ENCODE measurements at places on chromosomes 1 and 21. TPM values are rescaled to one million over a fixed set of nuclear protein-coding genes. Genes with fewer than 3 reads are reported as not detected.

GRCh38 chr21:16865632-16866031, 647.2 kb upstream of the CXADR start:
- DNase-seq = no peak
- H3K27me3 ChIP-seq = no peaks in the 10 kb centered on the region
- no peak overlapping the region for H3K4me3 ChIP-seq
- H3K27ac ChIP-seq = no peak overlapping the region
- no peaks in the 10 kb centered on the region for H3K36me3 ChIP-seq

DNA sequence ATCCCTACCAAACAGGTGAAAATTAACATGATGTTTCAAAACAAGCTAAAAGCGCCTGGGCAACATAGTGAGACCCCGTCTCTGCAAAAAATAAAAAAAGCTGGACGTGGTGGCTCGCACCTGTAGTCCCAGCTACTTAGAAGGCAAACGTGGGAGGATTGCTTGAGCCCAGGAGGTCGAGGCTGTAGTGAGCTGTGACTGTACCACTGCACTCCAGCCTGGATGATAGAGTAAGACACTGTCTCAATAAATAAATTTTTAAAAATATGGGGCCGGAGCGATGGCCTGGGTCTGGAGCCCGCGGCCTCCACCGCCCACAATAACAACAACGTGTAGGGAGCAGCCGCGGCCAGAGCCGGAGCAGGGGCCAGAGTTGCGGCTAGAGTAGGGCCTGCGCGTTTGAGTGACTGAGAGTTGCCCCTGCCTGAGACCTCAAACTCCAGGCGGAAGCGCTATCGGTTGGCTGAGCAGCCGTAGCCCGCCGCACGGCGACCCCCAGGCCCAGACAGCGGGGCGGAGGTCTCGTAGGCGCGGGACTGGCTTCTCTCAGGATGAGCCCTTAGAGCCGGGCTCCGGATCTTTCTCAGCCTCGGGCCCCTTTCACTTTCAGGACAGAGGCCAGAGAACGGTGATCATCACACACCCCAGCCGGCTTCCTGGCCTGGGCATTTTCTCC, 41.4 kb downstream of the ZMYM1 start:
- H3K4me1 ChIP-seq = peaks cover 10% of the 10 kb centered on the region
- no peaks in the 10 kb centered on the region for H3K36me3 ChIP-seq
- DNase-seq = no peak
- H3K4me3 ChIP-seq = peak overlapping the region; percentile 41
- H3K27ac ChIP-seq = no peak overlapping the region

AADACL3 gene
- not detected for total RNA-seq

- no peaks in the 10 kb centered on the region for H3K36me3 ChIP-seq
- DNase-seq = no peak
- H3K4me1 ChIP-seq = no peaks in the 10 kb centered on the region
- H3K4me3 ChIP-seq = no peak overlapping the region
- no peaks in the 10 kb centered on the region for H3K27me3 ChIP-seq
Observed at GRCh38 chr1:86953167-86953566, 38.7 kb downstream of the HS2ST1 start.

FLG2 gene
- total RNA-seq = not detected
